ENCODE measurements at places on chromosomes 4 and X. TPM values are rescaled to one million over a fixed set of nuclear protein-coding genes. Genes with fewer than 3 reads are reported as not detected.

Gene GLOD5
- total RNA-seq, result not detected

Gene MAP7D2
- 6.6 TPM for total RNA-seq

Gene SLITRK2
- total RNA-seq, result not detected

Gene SSX3
- not detected for total RNA-seq

Gene NOCT
- total RNA-seq, result 8.5 TPM

Gene AFF2
- total RNA-seq, result not detected

Gene CTSO
- 1.3 TPM for total RNA-seq

Gene HTATSF1
- 48.3 TPM for total RNA-seq

Gene GAGE12C
- total RNA-seq, result not detected

Gene CHRDL1
- not detected for total RNA-seq

Gene SOX3
- not detected for total RNA-seq

Gene SAGE1
- total RNA-seq, result not detected

Gene ASB11
- total RNA-seq, result not detected
